ENCODE measurements at places on chromosomes 12 and 14. TPM values are rescaled to one million over a fixed set of nuclear protein-coding genes. Genes with fewer than 3 reads are reported as not detected.

Gene AKAP5
- total RNA-seq: 0.59 TPM

Gene STAB2
- total RNA-seq: not detected

Gene PARP11
- total RNA-seq: 4.3 TPM

Gene TEX52
- not detected for total RNA-seq

Gene FAM90A1
- total RNA-seq: not detected

Gene PPM1H
- total RNA-seq: 0.90 TPM

Gene OLR1
- total RNA-seq: 0.84 TPM

Gene NFE2
- not detected for total RNA-seq

Gene ATF7IP
- 63.4 TPM for total RNA-seq

Gene KRT74
- not detected for total RNA-seq

- no peak for DNase-seq
- no peak overlapping the region for H3K4me3 ChIP-seq
- H3K27me3 ChIP-seq: no peaks in the 10 kb centered on the region
- no peak overlapping the region for H3K27ac ChIP-seq
Observed at GRCh38 chr14:90520326-90520725, 123.5 kb downstream of the CALM1 start.

- no peak overlapping the region for H3K27ac ChIP-seq
- H3K4me3 ChIP-seq: no peak overlapping the region
- no peak for DNase-seq
- H3K27me3 ChIP-seq: no peaks in the 10 kb centered on the region
Observed at GRCh38 chr12:72000969-72001648, 62.5 kb downstream of the TPH2 start.

GRCh38 chr14:66850258-66850888, 338.9 kb upstream of the GARIN2 start:
- H3K36me3 ChIP-seq: no peaks in the 10 kb centered on the region
- no peaks in the 10 kb centered on the region for H3K27me3 ChIP-seq
- H3K4me1 ChIP-seq: no peaks in the 10 kb centered on the region

DNA sequence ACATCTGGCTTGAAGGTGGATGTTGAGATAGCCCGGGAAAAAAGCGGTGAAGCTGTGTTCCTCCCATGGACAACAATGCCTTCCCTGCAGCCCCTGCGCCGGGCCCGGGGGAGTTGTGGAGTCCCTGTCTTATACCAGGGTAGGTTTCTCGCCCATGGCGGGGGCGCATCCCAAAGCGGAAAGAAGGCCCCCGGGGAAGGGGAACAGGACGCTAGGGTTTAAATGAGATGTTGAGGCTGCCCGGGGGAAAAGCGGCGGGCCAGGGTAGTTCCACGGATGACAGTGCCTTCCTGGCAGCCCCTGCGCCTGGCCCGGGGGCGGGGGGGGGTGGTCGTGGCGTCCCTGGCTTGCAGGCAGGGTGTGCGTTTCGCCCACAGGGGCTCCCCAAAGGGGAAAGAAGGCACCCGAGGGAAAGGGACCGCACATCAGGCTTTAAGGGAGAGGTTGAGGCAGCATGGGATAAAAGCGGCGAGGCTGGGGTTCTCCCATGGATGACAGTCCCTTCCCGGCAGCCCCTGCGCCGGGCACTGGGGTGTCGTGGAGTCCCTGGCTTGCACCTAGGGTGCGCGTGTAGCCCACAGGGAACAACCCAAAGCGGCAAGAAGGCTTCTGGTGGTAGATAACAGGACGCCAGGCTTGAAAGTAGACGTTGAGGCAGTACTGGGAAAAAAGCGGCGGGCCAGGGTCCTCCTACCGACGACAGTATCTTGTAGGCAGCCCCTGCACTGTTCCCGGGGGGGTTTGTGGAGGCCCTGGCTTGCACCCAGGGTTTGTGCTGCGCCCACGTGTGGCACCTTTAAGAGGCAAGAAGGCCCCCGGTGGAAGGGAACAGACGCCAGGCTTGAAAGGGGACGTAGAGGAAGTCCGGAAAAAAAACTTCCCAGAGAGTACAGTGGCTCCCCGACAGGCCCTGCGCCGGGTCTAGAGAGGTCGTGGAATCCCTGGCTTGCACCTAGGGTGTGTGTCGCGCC, 160.8 kb upstream of the ALG10B start:
- H3K36me3 ChIP-seq: no peaks in the 10 kb centered on the region

- no peak for DNase-seq
- H3K4me1 ChIP-seq: no peaks in the 10 kb centered on the region
- H3K27ac ChIP-seq: no peak overlapping the region
- no peaks in the 10 kb centered on the region for H3K27me3 ChIP-seq
- no peaks in the 10 kb centered on the region for H3K36me3 ChIP-seq
- H3K4me3 ChIP-seq: no peak overlapping the region
Observed at GRCh38 chr12:31526158-31526546, 64.8 kb downstream of the DENND5B start.

DNA sequence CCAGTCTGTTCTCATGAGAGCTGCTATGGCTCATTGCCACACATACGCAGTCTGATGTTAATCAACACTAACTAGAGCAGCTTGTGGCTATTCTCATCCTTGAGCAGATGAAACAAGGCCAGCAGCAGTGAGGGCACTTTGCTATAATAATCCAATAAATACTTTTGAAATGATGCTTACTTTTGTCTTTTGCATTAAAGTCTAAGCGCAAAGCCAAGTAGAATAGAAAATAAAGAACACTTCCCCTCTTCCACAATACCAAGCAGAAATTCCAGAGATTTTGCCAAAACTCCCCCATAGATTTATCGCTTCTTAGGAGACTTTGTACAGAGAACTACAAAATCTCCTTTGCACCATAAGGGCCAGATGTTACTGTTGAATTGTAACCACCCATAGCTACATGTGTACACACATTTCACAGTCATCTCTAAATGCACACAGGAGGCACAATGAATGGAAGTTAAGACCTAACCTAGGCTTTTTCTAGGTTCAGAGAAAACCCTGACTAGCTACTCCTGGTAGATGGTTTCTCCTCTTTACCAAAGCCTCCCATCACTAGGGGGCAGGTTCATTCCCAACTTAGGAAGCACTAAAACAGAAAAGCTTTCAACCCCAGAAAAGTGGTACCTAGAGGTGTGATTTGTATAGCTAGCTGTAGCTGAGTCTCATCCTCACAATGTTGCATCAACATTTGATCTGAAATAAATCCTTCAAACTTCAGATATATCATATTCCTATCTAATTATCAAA, 119.3 kb downstream of the HMGA2 start:
- no peaks in the 10 kb centered on the region for H3K4me1 ChIP-seq
- H3K36me3 ChIP-seq: no peaks in the 10 kb centered on the region
- H3K27ac ChIP-seq: no peak overlapping the region
- no peaks in the 10 kb centered on the region for H3K27me3 ChIP-seq

DNA sequence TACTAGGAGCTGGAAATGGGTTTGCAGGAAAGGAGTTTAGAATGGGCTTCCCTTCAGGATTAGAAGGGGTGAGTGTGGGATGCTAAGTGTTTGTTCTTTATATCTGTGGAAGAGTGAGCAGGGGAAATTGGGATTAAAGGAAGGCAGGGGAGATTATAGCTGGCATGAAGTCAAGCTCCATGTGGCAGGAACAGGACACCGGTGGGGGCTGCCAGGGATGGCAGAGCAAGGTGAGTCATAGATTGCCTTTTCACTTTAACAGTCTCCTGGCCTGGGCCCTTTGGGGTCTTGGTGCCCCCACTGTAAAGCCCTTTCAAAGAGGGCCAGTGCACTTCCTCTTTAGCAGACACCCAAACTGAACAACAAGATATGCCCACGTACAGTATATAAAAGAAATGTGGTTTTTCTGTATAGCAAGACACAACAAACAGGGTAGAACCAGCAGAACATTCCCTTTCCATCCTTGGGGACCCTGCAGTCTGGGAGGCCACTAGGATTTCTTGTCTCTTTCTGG, 23.1 kb upstream of the FBXO21 start:
- H3K4me1 ChIP-seq: no peaks in the 10 kb centered on the region
- no peak for DNase-seq
- H3K27me3 ChIP-seq: no peaks in the 10 kb centered on the region
- H3K4me3 ChIP-seq: no peak overlapping the region

GRCh38 chr14:61780125-61780524, 17.9 kb downstream of the SNAPC1 start:
- H3K4me1 ChIP-seq: no peaks in the 10 kb centered on the region
- no peak overlapping the region for H3K4me3 ChIP-seq
- peaks cover 84% of the 10 kb centered on the region for H3K36me3 ChIP-seq
- no peak for DNase-seq

DNA sequence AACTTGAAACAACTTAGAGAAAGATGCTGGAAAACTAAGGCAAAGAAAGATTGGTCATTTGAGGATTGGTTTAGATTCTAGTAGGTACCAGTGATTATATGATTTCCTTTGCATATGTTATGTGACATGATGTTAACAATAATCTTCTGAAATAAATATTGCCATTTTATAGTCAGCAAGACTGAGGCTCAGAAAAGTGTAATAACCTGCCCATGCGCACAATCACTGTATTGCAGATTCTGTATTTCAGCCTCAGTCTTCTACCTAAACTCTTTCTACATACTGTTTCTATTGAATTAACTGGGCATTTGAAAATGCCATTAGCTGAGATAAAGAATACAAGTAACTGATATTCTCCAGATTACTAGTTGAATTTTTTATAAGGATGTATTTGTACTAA, 61.3 kb downstream of the FGD4 start:
- no peaks in the 10 kb centered on the region for H3K27me3 ChIP-seq
- H3K4me3 ChIP-seq: no peak overlapping the region
- H3K36me3 ChIP-seq: no peaks in the 10 kb centered on the region

DNA sequence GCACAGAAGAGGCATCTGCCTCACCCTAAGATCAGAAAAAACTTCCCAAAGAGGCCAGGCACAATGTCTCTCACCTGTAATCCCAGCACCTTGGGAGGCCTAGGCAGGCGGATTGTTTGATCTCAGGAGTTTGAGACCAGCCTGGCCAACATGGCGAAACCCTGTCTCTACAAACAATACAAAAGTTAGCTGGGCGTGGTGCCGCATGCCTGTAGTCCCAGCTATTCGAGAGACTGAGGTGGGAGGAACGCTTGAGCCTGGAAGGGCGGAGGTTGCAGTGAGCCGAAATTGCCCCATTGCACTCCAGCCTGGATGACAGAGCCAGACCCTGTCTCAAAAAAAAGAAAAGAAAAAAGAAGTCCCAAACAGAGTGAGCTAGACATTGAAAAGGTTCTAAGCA, 4.5 kb downstream of the ZBTB1 start:
- H3K4me1 ChIP-seq: peaks cover 62% of the 10 kb centered on the region
- H3K4me3 ChIP-seq: no peak overlapping the region
- H3K36me3 ChIP-seq: no peaks in the 10 kb centered on the region
- DNase-seq: no peak
- H3K27me3 ChIP-seq: no peaks in the 10 kb centered on the region

DNA sequence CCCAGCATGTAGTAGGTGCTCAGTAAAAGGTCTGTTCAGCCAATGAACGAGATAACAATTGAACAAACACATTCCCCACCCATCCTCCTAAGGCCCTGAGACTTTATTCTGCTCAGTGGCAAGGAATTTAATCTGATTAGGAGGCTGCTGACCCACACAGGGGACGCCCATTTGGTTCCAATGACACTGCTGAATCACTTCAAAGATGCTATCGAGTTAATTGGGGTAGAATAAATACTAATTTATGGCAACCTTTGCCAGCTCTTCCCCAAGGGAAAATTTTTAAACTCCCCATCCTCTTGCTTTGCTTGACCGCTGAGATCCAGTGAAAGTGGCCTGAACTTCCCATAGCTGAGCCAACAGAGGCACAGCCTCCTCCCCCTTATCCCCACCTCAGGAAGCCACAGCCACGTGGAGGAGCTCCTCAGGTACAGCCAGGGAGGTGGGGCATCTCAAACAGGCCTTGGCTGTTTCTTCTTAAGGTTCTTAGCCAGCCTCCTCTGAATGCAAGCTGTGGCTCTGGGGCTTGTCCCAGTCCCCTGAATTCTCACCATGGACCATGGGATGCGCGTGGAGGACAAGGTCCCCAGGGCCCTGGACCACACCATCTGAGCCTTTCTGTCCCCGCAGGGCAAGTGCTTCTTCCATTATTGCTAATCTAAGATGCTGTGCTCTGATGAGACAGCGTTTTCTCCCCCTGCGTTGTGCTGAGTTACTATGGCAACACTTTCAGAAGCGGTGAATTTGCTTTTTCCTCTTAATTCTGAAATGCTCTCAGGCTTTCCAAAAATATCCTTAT, 26.7 kb downstream of the C14orf132 start:
- DNase-seq: no peak
- no peak overlapping the region for H3K27ac ChIP-seq
- H3K4me1 ChIP-seq: no peaks in the 10 kb centered on the region
- H3K27me3 ChIP-seq: no peaks in the 10 kb centered on the region

DNA sequence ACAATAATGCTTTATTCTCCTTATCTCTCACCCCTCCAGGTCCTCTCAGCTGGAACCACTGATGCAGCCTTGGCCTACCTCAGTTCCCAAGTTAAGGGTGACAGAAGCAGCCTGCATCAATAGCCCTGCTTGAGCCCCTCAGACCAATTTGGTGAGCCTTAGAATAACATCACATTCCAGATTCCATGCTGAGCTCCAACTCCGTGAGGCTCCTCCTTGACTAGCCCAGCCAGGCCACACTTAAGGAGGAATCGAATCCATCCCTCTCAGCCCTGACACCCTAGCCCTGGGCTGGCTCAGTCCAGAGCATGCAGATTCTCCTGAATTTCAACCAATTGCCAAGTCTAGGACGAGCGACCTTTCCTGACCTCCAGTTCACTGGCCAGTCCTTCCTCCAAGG, 91.1 kb downstream of the ARMH4 start:
- no peaks in the 10 kb centered on the region for H3K27me3 ChIP-seq
- H3K36me3 ChIP-seq: no peaks in the 10 kb centered on the region
- DNase-seq: no peak
- H3K27ac ChIP-seq: no peak overlapping the region

GRCh38 chr12:91249054-91249453, 66.4 kb upstream of the DCN start:
- H3K27me3 ChIP-seq: no peaks in the 10 kb centered on the region
- H3K4me1 ChIP-seq: no peaks in the 10 kb centered on the region
- H3K27ac ChIP-seq: peak overlapping the region; percentile 21
- H3K36me3 ChIP-seq: no peaks in the 10 kb centered on the region

GRCh38 chr14:96574633-96575632, 72.8 kb downstream of the PAPOLA start:
- no peak for DNase-seq
- H3K36me3 ChIP-seq: peaks cover 21% of the 10 kb centered on the region
- H3K27me3 ChIP-seq: no peaks in the 10 kb centered on the region
- no peak overlapping the region for H3K27ac ChIP-seq
